ENCODE measurements at places on chromosomes 2 and 18.

GRCh38 chr2:196176142-196176738 lies 4.9 kb upstream of the STK17B start:
- DNase-seq: no peak

DNA sequence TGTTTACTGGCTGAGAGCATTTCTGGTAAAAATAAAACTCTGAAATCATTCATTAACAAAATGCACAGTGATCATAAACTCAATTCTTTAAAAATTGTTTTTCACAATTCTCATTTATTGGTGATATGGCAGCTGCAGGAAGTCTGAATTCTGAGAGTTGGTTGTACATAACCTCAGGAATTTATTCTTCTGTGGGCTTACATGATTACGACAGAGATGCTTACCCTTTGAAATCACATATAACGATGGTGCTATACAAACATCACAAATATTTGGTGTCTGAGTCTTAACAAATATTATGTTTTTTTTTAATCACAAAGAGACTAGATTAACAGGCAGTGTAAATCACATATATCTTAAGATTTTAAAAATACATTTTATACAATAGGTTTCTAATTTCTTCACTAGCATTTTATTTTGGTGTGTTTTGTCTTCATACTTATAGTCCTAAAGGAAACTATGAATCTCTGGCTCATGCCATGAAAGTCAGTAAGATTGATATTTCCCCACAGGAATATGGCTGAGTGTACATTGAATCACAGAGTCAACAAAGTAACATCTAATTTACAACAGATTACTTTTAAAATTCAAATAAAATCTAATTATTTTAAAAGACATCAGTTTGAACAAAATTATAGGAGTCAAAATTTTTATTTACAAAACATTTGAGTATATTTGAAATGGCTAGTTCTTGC lies 318.8 kb upstream of the THUMPD2 start:
- DNase-seq: no peak

DNA sequence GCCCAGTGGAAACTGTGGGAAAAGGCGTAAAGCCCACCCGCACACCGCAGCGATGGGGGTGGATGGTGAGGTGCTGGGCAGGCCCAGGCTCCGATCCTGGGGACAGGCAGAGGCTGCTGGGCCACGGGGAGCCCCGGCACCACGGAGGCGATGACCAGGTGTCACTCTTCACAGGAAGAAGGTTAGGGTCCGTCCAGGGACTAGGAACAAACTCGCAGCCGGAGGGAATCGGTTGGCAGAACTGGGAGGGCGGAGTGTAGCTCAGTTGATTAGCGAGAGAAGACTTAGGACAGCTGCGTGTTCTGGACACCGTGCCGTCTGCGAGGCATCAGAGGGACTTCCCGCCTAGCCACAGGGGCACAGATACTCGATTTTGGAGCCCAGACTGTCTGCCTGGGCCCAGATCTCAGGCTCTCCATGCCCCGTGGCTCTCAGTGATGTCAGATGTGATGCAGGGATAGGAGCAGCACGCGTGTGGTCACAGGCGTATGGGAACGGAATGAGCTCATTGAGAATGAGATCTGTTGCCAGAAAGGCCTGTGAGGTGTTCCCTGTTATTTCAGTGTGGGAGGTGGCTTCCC lies 16.1 kb upstream of the ALLC start:
- no peak for DNase-seq

- no peak for DNase-seq
Measured at GRCh38 chr2:74593826-74594772, 39.6 kb downstream of the DOK1 start.

- no peak for DNase-seq
Measured at GRCh38 chr2:201890453-201890852, 84.1 kb downstream of the CDK15 start.

GRCh38 chr2:186518945-186519344 lies 32.9 kb downstream of the ZC3H15 start:
- no peak for DNase-seq

DNA sequence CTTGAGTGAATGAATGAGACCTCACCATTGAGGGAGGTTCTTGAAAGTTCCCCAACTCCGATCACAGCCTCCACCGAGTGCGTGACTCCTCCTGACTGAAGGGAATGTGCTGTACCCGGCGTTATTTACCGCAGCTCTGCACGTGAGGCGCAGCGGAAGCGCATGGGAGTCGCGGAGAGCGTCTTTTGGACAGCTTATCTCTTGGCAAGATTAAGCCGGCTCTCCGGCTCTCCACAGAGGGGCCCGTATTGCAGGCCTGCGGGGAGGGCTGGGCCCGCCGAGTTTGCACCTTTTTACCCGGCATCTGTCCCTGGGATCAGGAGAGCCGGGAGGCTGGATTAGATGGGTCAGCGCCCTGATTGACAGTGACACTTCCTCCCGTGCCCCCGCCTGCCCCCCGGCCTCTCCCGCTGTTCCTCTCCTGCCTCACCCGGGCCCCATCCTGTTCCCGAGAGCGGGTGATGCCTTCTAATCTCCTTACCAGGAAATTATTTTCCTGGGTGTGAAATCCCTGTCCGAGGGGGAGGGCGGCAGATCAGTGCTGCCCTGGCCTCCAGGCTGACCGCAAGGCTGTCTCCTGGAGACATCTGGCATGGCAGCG lies 176.3 kb downstream of the INHBB start:
- no peak for DNase-seq

DNA sequence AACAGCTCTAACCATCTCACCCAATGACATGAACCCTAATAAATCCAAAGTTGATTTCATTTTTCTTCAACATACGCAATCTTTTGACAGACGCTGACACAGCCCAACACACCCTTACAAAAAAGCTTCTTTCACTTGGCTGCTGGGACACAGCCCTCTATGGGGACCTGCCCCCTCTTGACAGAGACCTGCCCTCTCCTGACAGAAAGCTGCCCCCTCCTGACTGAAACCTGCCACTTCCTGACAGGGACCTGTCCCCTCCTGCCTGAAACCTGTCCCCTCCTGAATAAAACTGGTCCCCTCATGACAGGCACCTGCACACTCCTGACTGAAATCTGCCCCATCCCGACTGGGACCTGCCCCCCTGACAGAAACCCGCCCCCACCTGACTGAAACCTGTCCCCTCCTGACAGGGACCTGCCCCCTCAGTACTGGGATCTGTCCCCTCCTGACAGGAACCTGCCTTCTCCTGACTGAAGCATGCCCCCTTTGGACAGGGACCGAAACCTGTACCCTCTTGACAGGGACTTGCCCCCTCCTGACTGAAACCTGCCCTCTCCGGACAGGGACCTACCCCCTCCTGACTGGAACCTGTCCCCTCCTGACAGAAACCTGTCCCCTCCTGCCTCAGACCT lies 87.9 kb downstream of the PXDN start:
- no peak for DNase-seq

- DNase-seq: no peak
Measured at GRCh38 chr2:99662761-99663341, 173.0 kb upstream of the REV1 start.

- no peak for DNase-seq
Measured at GRCh38 chr2:148893906-148894305, 18.9 kb downstream of the KIF5C start.

GRCh38 chr2:133884739-133885381 lies 316.6 kb upstream of the NCKAP5 start:
- no peak for DNase-seq

DNA sequence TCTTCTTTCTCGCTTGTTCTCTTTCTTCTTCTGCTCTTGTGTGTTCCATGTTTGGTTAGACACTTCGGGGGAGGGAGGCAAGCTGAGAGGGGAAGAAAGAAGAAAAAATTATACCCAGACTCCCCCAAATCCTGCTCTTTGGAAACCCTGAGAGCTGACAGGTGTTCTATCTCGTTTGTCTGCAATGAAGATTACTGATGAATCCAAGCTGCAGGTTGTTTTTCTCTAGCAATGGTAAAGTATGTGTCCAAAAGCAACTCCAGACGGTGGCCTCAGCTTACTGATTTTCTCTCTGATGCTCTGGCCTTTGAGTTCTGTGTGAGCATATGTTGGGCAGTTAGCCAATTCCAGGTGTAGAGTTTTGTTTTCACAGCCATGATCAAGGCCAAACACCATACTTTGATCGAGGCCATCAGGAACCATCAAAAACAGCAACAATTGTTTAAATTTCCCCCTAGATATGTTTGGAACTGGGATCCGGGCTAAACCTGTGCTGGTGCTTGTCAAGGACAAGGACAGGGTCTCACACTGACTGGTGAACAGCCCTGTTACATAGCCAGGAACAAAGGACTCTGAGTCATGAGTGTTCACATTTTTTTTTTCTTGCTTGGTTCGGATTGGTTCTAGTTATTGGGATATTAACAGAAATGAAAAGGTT lies 142.0 kb downstream of the PRKCE start:
- peak; percentile 18 for DNase-seq

GRCh38 chr18:12314591-12315305 lies 6.7 kb downstream of the TUBB6 start:
- no peak for DNase-seq

GRCh38 chr2:135150725-135151124 lies 98.6 kb downstream of the RAB3GAP1 start:
- DNase-seq: no peak
